ENCODE measurements at places on chromosomes 1 and 21.

DNA sequence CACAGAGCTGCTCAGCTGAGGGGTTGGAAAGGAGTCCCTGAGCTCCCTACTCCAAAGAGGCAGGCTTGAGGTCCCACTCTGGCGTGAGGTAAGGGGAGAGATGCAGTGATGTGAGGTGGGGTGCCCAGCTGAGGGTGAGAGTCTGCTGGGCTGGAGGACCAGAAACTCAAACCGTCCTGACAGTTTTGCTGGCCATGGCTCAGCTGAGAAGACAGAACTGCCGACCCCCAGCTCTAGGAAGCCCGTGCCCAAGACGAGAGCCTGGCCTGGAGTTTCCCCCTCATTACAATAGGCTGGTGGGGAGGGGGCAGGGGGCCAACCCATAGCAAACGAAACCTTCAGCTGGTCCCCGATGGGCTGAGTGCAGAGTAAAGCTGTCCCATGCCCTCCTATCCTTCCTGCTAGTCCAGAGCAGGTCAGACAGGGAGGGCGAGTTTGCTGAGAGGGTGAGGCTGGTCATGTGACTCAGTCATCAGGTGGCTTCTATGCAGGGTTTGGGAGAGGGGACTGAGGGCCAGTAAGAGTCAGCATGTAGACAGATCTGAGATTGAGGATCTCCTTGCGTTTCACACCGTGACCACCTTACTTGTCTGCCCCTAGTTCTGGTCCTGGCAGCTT, 129.3 kb downstream of the PRDM2 start:
- DNase-seq, result no peak

DNA sequence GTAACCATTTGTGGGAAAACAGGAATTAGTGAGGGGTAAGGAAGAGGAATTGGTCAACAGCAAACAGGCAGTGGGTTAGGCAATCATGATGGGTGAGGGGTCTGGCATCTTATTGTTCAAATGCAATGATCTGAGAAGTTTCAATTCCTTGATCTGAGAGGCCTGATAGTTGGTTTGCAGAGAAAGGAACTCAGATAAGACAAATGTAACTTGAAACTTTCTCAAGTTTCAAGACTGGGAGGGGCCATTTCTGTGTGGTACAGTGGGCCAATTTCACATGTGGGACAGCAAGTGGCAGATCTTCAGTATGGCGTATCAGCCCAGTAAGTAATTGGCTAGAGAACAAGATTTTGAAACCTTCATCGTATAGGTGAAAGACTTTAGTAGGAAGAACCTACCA, 102.5 kb downstream of the XPR1 start:
- DNase-seq, result no peak

GRCh38 chr1:180397175-180397574, 105.2 kb downstream of the ACBD6 start:
- no peak for DNase-seq

GRCh38 chr1:100456880-100457279, 81.1 kb upstream of the GPR88 start:
- no peak for DNase-seq

DNA sequence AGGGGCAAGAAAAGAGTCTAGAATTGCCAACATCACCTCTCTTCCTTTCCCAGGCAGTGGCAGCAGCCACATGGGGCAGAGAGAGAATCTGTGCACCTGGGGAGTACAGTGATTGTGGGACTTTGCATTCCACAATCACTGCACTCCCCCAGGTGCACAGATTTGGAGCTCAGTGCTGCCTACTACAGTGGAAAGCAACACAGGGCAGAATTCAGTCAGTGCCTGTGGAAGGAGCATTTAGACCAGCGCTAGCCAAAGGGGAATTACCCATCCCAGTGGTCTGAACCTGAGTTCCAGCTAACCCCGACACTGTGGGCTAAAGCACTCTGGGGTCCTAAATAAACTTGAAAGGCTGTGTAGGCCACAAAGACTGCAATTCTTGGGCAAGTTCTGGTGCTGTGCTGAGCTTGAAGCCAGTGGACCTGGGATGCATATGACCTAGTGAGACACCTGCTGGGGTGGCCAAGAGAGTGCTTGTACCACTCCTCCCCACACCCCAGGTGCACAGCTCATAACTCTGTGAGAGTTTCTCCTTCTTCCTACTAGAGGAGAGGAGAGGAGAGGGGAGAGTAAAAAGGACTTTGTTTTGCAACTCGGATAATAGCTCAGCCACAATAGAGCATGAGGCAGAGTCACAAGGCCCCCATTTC, 50.3 kb downstream of the NUP210L start:
- DNase-seq, result no peak
